ENCODE measurements at places on chromosomes 13 and 19. TPM values are rescaled to one million over a fixed set of nuclear protein-coding genes. Genes with fewer than 3 reads are reported as not detected.

- H3K27ac ChIP-seq = no peak overlapping the region
- peaks cover 8% of the 10 kb centered on the region for H3K4me1 ChIP-seq
- DNase-seq = no peak
- no peaks in the 10 kb centered on the region for H3K27me3 ChIP-seq
- no peaks in the 10 kb centered on the region for H3K36me3 ChIP-seq
These were observed 55.7 kb upstream of the MEDAG start for GRCh38 chr13:30850204-30850866.

DNA sequence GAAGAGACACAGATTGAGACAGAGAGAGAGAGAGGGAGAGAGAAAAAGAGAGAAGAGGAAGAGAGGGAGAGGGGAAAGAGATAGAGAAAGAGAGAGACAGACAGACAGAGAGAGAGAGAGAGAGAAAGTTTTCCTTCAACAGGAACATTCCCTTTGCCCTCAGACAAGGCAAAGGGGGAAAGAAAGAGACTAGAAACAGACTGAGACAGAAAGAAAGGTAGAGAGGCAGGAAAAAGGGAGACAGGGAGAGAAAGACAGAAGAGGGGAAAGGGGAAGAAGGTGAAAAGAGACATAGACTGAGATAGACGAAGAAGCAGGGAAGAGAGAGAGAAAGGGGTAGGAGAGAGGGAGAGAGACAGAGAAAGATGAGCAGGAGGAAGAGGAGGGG, 18.5 kb upstream of the ZNF175 start:
- no peaks in the 10 kb centered on the region for H3K27me3 ChIP-seq
- no peaks in the 10 kb centered on the region for H3K4me1 ChIP-seq
- no peak overlapping the region for H3K27ac ChIP-seq
- DNase-seq = no peak
- H3K4me3 ChIP-seq = no peak overlapping the region

DNA sequence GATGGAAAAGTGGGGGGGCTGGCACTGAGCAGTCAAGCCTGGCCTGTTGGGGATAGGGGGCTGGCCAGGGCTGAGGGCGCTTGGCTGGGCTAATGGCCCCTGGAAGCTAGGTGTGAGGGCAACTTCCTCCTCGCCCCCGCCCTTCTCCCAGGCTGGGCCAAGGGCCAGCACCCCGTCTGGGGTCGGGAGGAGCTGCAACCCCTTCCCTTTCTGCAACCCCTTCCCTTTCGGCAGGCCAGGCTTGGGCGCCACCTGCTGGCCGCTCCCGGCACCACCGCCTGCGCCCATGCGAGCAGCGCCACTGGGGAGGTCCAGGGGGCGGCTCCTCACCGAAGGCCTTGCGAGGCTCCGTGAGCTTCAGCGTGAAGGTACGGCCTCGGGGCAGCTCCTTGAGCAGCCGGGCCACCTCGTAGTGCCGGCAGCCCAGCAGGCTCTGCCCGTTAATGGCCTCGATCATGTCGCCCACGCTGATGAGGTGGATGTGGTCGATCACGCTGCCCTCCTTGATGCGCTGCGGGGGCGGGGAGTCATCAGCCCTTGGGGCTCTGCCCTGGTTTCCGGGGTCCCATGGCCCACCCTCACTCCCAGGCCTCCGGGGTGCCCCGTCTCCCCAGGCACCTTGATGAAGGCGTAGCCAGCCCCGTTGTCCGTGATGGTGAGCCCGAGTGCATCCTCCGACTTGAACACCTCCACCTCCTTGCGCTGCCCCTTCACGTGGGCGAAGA, 5.0 kb upstream of the PTGER1 start:
- H3K27ac ChIP-seq = no peak overlapping the region
- H3K4me3 ChIP-seq = no peak overlapping the region
- peaks cover 24% of the 10 kb centered on the region for H3K36me3 ChIP-seq
- DNase-seq = no peak

DNA sequence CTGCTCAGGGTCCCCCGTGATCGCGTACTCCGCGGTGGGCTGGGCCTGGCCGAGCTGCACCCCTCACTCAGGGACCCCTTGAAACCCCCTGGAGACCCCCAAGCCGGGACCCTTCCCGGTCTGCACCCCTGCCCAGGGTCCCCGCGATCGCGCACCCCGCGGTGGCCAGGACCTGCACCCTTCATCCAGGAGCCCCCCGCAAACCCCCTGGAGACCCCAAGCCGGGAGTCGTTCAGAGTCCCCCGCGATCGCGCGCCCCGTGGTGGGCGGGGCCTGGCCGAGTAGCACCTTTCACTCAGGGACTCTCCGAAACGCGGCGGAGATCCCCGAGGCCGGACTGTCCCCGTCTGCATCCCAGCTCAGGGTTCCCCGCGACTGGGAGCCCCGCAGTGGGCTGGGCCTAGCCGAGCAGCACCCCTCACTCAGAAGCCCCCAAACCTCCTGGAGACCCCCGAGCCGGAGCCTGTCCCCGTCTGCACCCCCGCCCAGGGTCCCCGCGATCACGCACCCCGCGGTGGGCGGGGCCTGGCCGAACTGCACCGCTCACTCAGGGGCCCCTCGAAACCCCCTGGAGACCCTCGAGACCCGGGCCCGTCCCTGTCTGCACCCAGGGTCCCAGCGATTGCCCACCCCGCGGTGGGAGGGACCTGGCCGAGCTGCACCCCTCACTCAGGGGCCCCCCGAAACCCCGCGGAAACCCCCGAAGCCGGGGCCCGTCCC, 748 bp downstream of the LMNB2 start:
- no peaks in the 10 kb centered on the region for H3K27me3 ChIP-seq
- peak overlapping the region; percentile 96 for H3K4me3 ChIP-seq
- H3K27ac ChIP-seq = peak overlapping the region; percentile 63
- DNase-seq = no peak
- H3K4me1 ChIP-seq = no peaks in the 10 kb centered on the region
- no peaks in the 10 kb centered on the region for H3K36me3 ChIP-seq

DNA sequence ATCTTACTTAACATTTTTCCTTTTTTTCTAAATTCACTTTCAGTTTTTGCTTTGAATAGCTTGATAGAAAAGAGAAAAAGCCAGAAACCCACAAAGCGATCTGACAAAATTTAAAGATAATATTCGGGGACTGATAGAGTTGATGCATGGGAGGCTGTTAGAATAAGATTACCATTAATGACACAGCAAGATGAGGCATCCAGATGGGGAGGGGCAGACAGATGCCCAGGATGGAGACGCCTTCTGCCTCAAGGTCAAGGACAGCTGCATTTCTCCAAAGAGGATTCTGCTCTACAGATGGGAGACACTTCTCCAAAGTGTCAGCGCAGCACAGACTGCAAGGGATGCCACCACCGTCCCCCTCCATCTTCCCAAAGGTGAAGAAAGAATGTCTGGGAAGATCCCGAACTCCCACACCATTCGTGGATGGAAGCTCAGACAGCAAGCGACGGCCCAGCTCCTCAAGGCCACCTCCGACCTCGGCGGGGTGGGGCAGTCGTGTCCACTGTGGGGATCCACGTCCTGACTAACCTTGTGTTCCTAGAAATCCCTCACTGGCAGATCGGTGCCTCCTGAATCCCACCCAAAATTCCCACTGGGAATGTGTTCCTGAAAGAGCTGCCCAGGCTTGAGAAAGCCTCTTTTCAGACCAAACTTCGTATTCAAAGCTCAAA, 32.9 kb downstream of the NAXD start:
- DNase-seq = peak; percentile 46
- H3K4me3 ChIP-seq = no peak overlapping the region
- H3K27me3 ChIP-seq = no peaks in the 10 kb centered on the region
- H3K36me3 ChIP-seq = peaks cover 23% of the 10 kb centered on the region
- H3K4me1 ChIP-seq = peaks cover 16% of the 10 kb centered on the region

DNA sequence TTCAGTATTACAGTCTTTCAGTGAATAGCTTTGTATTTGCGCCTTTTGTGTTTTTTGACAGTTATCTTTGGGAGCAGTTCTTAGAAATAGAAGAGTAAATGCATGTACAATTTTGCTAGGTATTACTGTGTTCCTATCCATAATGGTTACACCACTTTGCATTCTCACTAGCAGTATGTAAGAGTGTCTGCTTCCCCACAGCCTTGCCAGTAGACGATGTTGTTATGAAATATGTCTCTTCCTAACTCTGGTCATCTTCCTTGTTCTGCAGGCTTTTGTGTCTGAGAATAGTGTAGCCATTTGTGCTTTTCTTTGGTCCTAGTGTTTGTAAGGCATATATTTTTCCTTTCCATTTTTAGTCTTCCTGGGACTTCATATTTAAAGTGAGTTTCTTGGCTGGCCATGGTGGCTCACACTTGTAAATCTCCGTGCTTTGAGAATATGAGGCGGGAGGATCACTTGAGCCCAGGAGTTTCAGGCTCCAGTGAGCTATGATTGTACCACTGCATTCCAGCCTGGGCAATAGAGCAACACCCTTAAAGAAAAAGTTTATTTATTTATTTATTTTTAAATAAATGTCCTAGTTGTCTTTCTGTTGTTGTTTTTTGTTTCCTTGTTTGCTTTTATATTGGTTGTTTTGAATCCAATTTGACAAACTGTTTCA, 140.3 kb downstream of the PDS5B start:
- DNase-seq = no peak
- no peaks in the 10 kb centered on the region for H3K36me3 ChIP-seq
- no peaks in the 10 kb centered on the region for H3K4me1 ChIP-seq

GRCh38 chr19:55418185-55418584, 10.6 kb upstream of the UBE2S start:
- no peaks in the 10 kb centered on the region for H3K27me3 ChIP-seq
- H3K4me1 ChIP-seq = no peaks in the 10 kb centered on the region
- H3K4me3 ChIP-seq = no peak overlapping the region
- DNase-seq = no peak

Gene CEACAM20
- not detected for total RNA-seq

Gene CD209
- total RNA-seq = 5.7 TPM
